ENCODE measurements at places on chromosomes 1 and 21.

DNA sequence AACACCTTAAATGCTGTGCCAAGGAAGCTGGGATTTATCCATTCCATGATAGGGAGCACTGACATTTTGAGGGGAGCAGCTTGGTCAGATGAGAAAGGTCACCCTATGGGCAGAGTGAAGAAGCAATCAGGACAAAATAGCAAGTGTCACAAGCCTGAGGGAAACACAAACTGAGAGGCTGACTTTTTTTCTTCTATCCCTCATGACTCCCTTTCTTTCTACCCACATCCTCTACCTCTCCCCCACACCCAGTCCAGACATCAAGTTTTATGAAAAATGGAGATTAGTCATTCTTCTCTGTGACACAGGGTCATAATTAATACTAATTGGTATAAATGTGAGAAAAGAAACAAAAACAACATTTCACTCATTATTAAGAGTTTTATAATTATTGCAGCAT, 103.1 kb downstream of the SLC25A24 start:
- no peak for DNase-seq

GRCh38 chr1:215631040-215631439, 63.9 kb downstream of the KCTD3 start:
- DNase-seq: no peak

DNA sequence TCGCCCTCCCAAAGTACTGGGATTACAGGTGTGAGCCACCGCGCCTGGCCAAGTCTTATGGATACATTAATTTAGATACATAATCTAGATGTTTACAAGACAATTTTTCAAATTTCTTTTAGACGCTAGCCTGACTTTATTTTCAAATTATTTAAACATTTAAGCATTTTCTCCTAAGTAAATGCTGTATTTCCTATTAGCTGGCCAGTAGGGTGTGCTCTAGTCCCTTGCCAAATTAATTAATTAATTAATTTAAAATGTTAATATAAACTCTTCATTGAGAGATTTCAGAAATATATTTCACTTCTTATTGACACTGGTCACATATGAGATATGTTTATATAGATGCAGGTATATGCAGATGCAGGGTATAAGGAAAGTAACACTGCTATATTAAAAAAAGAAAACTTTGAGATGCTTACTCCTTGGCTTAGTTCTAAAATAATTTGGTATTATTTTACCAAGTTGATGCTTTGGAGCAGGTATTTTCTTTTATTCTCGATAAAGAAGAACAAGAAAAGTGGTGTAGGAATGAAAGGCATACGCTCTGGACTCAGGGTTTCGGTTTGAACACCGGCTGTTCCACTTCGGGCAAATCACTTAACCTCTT, 5.2 kb upstream of the ERRFI1 start:
- no peak for DNase-seq

DNA sequence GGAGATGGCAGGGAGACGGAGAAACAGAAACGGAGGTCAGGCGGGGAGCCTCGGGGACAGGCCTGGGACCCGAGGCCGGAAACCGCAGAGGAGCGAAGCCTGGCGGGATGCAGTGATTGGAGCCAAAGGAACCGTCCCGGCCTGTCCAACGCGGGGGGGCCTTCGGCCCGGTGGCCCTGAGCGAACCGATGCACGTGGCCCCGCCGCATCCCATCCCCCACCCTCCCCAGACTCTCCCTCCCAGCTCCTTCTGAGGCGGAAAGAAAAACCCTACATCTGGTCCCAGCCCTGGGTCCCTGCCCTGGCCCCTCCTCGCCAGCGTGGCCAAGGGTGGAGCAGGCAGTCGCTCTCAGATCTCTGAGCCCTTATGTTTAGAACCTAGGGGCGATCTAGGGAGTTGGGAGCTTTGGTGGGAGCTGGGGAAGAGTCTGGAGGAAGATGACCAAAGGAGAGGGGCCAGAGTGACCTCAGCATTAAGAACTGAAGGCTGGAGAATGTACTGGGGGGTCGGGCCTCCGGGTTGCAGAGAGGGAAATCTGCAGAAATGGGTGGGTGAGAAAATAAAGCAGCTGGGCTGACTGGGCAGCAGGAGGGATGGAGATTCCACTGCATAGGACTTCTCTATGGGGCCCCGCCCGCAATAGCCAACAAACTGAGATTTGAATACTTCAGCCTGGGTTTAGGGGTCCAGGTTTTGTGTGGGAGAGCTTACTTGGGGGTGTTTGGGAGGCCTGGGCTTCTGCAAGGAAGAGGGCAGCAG, 1.5 kb upstream of the CRABP2 start:
- DNase-seq: peak; percentile 94

GRCh38 chr1:228510101-228510802, 23.1 kb downstream of the RNF187 start:
- DNase-seq: peak; percentile 68

- DNase-seq: no peak
Measured at GRCh38 chr1:46449223-46450159, 40.1 kb upstream of the DMBX1 start.

- no peak for DNase-seq
Measured at GRCh38 chr21:38389896-38390295, 108.4 kb downstream of the ERG start.

DNA sequence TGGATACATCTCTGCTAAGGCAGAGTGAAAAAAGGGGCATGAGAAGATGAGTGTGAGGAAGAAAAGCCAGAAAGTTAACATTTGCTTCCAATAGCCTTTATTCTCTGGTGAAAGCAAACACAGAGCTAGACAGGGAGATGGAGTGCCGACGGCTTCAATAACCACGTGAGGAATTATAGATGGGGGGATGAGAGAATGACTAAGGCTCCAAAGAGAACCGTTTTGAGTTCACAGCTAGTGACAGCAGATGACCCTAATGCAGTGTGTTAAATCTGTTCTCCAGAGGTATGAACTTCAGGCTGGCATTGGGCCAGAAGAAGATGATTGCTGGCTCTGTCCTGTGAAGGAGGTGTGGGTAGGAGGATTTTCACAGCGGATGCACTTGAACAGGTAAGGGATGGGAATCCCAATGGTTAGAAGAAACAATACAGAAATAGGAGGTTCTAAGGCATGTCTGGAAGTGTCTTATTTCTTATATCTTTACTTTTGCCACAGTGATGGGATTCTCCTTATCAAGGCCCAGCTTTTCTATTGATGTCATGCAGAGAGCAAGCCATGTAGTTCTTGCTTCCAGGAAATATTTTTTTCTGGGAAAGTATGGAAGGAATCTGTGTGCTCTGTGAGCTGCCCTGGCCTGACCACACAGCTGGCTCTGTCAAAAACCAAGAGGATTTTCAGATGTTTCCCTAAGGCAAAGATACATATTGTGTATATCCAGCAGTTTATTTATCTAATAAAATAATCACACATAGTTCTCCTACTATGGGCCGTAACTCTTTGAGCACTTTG, 573.8 kb downstream of the LTN1 start:
- no peak for DNase-seq

DNA sequence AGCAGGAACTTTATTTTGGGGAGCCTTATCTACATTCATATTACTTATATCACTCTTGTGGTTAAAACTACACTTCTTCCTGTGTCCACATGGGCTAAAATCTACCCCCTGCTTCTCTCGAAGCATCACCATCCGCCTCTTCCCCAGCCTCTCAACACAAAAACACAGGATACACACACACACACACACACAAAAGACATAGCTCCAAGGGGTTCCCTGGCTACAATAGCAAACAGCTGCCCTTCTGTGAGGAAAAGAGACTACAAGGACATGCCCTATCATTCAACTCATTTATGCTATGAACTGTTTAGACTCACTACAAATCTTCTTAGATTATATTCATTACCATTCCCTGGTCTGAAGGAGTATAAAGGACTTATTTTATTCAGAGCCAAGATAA, 155.0 kb downstream of the PIGK start:
- DNase-seq: no peak

GRCh38 chr1:61724506-61724812, 482 bp downstream of the TM2D1 start:
- no peak for DNase-seq

- DNase-seq: no peak
Measured at GRCh38 chr1:198162091-198162767, 5.4 kb downstream of the NEK7 start.
